Frontal cortex (tissue), 4 donors: ENCODE measurements at places on chromosomes 4 and X. TPM values are rescaled to one million over a fixed set of nuclear protein-coding genes. Genes with fewer than 3 reads are reported as not detected.

The AIMP1 gene
- total RNA-seq: 22.4 TPM

The RAB28 gene
- total RNA-seq: 22.4 TPM

The KLHL13 gene
- 93.3 TPM for total RNA-seq

The TRPC5OS gene
- not detected for total RNA-seq

The SCML1 gene
- total RNA-seq: 5.7 TPM

GRCh38 chr4:109953556-109953955 is 40.9 kb downstream of the EGF start:
- no peak for DNase-seq

DNA sequence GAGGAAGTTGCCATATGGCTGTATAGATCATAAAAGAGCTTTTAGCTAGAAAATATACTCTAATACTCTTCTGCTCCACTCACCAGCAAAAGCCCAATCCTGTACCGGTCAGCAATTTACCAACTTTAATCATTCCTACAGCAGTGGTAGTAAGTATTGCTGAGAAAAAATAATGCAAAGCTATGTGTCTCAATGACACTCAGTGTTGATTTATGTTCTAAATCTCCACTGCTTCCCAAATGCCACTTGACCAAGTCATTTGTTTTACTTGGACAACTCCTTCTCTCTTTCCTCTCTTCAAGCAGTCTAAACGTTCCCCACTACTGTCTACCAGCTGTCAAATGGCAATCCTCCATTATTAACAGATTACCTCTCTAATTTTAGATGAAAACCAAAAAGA is 201.8 kb upstream of the GK2 start:
- no peak for DNase-seq

DNA sequence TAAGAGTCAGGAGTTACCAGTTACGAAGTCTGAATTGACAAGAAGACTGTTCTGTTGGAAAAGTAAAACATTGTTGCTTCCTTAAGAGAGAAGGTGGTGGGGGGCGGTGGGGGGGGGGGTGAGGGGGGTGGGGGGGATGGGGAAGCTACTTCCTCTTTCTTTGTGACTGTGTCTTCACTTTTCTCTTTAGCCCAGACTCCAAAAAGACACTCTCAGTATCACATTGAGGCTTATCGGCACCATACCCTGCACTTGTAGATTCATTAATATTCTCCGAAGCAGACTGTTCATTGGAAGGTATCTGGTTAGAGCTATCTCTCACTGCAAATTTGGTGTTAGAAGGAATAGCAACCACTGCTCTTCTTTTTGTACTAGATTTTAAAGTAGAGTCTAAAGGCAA is 94.5 kb upstream of the IL13RA1 start:
- DNase-seq: no peak

DNA sequence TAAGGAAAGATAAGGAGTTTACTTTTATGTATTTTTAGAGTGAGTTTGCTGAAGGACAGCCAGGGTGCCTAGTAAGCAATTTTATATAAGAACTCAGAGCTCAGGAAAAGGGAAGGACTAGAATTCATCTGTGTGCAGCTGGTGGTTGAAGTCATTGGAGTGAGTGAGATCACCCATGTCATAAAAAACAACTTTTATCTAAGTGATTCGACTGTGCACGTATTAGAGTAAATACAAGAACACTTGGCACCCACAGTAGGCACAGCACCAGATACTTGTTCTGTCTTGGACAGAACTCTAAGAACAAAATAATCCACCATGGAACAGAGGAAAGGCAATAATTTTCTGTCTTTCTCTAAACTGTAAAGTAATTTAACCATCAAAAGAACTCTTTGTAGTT is 31.6 kb downstream of the SYNPO2 start:
- DNase-seq: no peak
